Thymus (tissue), 14 donors: ENCODE measurements at places on chromosomes 4 and X. TPM values are rescaled to one million over a fixed set of nuclear protein-coding genes. Genes with fewer than 3 reads are reported as not detected.

LUZP4 gene
- not detected for polyA plus RNA-seq

FRAS1 gene
- 1.0 TPM for polyA plus RNA-seq

DNAAF6 gene
- polyA plus RNA-seq, result 0.09 TPM

BRS3 gene
- 0.27 TPM for polyA plus RNA-seq

KLHL34 gene
- 0.16 TPM for polyA plus RNA-seq

UNC5C gene
- 0.98 TPM for polyA plus RNA-seq

ADH6 gene
- polyA plus RNA-seq, result 1.5 TPM

ANXA3 gene
- 46.6 TPM for polyA plus RNA-seq

DUSP21 gene
- not detected for polyA plus RNA-seq

MAD2L1 gene
- polyA plus RNA-seq, result 15.8 TPM

RGS12 gene
- polyA plus RNA-seq, result 30.4 TPM
